ENCODE measurements at places on chromosomes 6 and 20.

- DNase-seq, result no peak
Observed at GRCh38 chr6:105791583-105792318, 294.4 kb upstream of the PRDM1 start.

- no peak for DNase-seq
Observed at GRCh38 chr6:35678021-35678654, 10.6 kb downstream of the FKBP5 start.

- no peak for DNase-seq
Observed at GRCh38 chr6:38192487-38192886, 373.0 kb downstream of the ZFAND3 start.

DNA sequence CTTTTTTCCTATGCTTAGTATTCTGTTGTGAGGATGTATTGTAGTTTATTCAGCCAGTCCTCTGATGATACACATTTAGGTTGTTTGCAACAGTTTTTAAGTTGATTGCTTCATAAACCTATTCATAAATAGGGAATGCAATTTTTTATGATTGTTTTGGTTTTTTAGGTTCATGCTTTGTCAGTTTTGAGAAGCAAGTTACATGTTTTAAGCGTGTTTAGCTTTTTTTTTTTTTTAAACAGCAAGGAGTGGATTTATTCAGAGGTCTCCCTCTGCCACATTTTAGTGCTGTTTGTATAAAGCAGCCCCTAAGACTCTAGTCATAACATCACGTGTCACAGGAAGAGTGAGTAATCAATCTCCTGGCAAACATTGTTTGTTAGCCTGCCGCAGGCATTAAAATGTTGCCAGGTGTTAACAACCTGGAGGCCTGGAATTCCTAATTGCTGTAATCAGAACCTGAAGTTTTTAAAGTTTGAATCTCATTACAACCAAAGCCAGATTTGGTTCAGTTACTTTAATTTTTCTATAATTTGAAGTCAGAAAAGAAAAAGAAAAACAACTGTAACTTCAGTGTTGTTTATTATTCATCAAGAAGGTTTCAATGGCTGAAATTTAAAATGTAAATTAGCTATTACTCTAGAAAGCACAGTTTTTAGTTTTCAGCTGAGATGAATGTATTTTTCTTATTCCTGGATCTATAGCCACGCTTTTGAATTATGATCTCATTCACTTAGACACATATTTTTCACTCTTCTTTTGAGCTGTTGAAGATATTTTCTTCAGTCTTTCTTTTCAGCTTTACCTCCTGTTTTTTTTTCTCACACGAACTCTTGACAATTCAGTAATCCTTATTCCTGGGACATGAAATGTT lies 59.2 kb downstream of the KCNS1 start:
- DNase-seq, result peak; percentile 72

GRCh38 chr6:130421585-130421984 lies 55.8 kb downstream of the TMEM200A start:
- peak; percentile 59 for DNase-seq

- no peak for DNase-seq
Observed at GRCh38 chr6:4723383-4723782, 52.8 kb upstream of the CDYL start.

GRCh38 chr6:137767911-137768690 lies 99.0 kb upstream of the TNFAIP3 start:
- no peak for DNase-seq

GRCh38 chr6:68167604-68168003 lies 467.5 kb upstream of the ADGRB3 start:
- DNase-seq, result no peak

GRCh38 chr20:42338294-42339201 lies 720.4 kb upstream of the CHD6 start:
- no peak for DNase-seq

DNA sequence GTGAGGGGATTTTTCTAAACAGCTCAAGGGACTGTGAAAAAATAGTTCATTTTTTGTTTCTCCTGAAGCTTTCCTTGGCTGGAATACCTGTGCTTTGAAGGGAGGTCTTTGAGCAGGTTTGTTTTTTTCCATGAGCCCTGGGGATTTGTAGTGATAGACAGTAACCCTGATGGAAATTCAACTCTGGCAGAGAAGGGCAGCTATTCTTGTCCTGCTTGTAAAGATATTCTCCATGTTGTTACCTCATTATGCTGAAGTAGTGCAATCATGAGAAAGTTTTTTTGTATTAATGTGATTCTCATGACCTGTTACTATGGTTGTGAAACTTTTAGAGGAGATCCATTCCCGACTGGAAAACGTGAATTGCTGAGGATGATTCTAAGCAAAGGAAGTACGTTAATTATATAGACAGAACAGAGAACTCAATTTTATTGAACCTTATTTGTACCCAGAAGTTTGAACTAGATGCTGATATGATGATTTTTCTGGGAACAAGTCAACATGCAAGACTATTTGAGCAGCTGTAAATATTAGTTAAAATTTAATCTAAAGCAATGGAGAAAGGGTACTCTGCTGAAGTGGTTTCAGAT lies 12.5 kb downstream of the UTRN start:
- no peak for DNase-seq

DNA sequence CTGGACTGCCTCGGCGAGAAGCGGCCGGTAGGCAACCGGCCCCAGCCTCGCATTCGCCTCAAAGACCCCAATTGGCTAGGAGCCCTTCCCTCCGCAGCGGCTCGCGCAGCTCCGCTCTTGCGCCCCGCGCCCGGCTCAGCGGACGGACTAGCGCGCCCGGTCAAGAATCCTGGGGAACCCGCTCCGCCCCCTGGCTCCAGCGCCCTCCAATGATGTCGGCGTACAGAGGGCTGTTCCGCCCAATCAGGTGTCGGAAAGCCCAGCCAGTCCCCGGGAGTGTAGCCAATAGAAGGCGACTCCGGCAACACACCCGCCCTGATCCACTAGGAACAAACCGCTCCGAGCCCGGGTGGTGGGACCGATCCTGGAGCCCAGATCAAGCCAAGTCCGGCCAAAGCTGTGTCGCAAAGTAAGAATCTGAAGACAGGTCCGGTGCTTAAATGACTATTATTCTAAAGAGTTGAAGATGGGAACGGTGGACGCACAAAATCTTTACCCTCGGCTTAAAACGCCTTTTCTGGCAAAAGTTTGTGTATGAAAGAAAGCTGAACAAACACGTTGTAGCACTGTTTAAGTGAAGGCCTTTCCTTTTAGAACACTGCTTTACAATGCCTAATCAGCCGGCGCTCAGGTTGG lies 132.2 kb downstream of the OGFRL1 start:
- peak; percentile 96 for DNase-seq

GRCh38 chr6:144314003-144314485 lies 28.9 kb downstream of the UTRN start:
- DNase-seq, result no peak

GRCh38 chr6:136025736-136026135 lies 174.2 kb downstream of the PDE7B start:
- no peak for DNase-seq

DNA sequence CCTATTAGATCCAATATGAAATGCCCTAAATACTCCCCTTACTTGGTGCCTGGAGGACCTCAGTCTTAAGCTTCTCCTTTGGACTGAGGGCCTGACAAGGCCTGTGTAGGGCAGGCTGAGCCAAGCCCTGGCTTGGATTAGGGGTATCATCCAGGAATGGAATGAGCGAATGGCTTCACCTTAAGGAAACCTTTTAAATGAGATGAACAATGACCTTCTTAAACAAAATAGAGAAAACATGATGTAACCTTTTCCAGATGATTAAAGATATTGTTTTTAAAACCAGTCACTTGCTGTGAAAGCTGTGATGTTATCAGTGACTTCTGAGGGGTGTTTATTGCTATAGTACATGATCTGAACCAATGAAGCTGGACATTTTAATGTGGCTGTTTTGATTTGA lies 55.5 kb downstream of the TRAF3IP2 start:
- no peak for DNase-seq

DNA sequence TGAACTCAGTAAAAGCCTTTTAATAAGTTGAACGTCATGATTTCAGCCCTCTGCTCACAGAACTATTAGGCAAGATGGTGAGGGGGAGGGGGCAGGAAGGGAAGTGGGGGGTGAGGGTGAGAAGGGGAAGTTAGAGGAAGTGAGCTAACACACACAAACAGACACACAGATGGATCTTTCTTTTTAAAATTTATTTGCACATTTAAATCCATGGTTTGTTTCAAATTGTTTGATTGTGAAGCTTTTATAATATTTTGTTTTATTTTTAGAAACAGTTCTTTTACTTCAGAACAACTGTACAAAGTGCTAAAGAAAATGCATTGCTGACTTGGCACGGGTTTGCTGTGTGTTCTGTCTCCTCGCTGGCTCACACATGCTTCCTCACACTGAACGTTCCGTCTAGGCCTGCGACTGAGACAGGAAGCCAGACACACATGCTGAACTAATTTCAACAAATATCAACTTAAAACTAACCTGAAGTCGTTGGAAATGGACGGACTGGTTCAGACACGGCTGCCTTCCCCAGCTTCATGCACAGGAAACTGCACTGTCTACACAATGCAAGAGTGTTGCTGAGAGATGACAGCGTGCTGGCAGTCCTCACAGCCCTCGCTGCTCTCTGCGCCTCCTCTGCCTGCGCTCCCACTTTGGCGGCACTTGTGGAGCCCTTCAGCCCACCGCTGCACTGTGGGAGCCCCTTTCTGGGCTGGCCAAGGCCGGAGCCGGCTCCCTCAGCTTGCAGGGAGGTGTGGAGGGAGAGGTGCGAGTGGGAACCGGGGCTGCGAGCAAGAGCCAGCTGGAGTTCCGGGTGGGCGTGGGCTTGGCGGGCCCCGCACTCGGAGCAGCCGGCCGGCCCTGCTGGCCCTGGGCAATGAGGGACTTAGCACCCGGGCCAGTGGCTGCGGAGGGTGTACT lies 8.1 kb upstream of the ZBP1 start:
- no peak for DNase-seq

DNA sequence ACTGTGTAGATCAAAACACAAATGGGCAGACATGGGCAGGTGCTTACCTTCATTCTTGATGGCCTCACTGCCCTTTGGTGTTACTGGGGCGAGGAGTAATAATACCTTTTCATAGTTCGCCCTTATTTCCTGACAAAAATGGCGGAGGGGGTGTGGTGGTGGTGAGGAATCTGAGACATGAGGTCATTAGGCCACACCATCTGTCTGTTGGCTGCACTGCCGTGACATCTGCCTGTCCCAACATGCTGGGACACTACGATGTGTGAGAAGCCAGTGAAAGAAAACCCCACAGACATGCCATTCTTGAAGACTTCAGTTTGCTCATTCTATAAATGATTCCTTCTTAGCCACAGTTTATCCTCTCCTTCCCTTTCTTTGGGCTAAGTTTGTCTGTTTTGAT lies 13.4 kb upstream of the MAPRE1 start:
- DNase-seq, result no peak

GRCh38 chr6:138817799-138818198 lies 21.9 kb downstream of the ECT2L start:
- peak; percentile 3 for DNase-seq

All from NCI-H226 (cell line).